ELR (cell line): ENCODE measurements at places on chromosomes 6 and 20.

DNA sequence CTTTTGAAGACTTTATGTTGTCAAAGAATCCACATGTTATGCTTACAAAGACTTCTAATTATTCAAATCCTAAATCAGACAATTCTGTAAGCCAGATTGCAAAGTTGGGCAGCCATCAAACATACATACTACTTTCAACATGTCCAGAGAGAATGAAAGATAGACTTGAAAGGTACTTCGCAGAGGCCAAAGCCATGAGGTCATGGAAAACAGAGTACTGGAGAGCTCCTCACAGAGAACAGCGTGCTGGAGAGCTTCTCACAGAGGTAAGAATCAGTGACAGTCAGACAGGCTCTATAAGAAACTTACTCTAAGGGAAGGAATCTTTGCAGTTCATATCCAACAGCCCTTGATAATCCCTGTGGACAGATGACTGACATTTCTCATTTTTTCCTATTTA, 400.2 kb downstream of the GJA1 start:
- no peak for DNase-seq

DNA sequence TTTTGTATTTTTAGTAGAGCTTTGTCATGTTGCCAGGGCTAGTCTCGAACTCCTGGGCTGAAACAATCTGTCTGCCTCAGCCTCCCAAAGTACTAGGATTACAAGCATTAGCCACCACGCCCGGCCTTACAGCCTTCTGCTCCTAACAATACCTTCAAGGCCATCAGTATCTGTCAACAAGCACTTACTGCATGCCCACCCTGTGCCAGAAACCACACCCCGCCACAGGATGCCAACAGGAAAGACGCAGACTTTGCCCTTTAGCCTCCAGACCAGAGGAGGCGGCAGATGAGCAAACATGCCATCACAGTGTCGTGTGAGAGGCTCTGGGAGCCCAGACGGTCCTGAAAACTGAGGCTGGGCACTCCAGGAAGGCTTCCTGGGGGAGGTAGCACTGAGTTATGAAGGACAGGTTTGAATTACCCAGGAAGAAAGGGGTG, 34.7 kb upstream of the TGM3 start:
- no peak for DNase-seq

DNA sequence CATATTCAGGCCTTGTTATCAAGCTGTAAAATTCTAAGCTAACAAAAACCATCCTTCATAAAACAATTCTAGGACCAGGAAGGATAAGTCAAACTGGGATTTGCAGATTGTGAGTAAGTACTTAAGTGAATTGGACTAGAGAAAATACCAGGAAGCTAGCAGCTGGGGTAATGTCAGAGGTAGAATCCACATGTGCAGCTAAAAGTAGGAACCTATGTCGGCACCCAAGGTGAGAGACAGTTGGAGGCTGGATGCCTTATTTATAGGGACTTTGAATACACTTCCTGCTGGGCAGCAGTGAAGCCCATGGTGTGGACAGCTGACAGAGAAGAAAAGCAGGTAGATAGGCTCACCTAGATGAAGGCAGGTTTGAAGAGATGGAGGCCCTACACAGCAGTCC, 127.3 kb downstream of the FLRT3 start:
- no peak for DNase-seq

DNA sequence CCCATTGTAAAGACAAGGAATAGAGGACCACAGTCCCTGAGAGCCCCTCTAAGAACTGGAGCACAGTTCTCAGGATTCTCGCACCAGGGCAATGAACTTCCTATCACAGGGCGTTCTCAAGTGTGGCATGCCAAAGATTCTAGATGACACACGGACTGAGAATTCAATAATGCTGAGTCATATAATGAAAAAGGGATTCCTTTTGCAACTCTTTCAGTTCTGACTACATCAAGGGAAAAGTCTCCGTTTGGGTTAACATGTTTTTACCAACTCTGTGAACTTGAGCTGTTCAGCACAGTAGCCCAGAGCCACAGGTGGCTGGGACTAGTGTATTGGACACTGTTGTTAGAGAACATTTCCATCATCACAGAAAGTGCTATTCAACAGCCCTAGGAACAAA, 3.4 kb downstream of the MED20 start:
- DNase-seq = peak; percentile 98
